ENCODE measurements at places on chromosomes 2 and 18. TPM values are rescaled to one million over a fixed set of nuclear protein-coding genes. Genes with fewer than 3 reads are reported as not detected.

DNA sequence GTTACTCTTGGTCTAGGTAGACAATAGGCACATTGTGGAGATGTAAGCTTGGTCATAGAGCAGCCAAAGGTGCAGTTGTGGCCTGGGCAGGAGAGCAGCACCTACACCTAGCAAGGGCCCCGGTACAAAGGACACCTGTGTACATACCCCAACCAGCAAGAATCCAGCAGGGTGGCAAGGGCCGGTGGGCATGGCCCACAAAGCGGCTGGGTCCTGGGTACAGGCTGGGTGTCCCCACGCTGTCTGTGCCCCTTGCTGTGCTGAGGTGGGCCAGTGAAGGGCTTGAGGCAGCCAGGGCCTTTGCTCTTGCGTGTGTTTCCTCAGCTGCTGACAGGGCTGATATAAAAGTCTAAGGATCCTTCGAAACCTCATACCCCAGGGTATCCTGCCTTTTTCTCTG lies 501.8 kb downstream of the EIPR1 start:
- H3K27me3 ChIP-seq: no peaks in the 10 kb centered on the region
- no peak overlapping the region for H3K27ac ChIP-seq
- DNase-seq: no peak
- no peak overlapping the region for H3K4me3 ChIP-seq

GRCh38 chr18:45303026-45303425 lies 312.2 kb upstream of the SLC14A2 start:
- no peaks in the 10 kb centered on the region for H3K27me3 ChIP-seq
- no peak overlapping the region for H3K27ac ChIP-seq
- no peak overlapping the region for H3K4me3 ChIP-seq
- DNase-seq: no peak

The NOL4 gene
- total RNA-seq: 0.09 TPM

DNA sequence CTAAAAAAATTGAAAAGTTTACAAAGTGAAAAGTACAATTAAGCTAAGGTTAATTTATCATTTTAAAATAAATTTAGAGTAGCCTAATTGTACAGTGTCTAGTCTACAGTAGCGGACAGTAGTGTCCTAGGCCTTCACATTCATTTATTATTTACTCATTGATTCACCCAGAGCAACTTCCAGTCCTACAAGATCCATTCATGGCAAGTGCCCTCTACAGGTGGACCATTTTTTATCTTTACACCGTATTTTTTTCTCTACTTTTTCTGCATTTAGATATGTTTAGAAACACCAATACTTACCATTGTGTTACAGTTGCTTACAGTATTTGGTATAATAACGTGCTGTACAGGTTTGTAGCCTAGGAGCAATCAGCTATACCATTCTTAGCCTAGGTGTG lies 84.1 kb downstream of the TSN start:
- no peaks in the 10 kb centered on the region for H3K27me3 ChIP-seq
- no peak for DNase-seq
- peaks cover 7% of the 10 kb centered on the region for H3K4me1 ChIP-seq
- no peak overlapping the region for H3K27ac ChIP-seq
- no peak overlapping the region for H3K4me3 ChIP-seq
- no peaks in the 10 kb centered on the region for H3K36me3 ChIP-seq

DNA sequence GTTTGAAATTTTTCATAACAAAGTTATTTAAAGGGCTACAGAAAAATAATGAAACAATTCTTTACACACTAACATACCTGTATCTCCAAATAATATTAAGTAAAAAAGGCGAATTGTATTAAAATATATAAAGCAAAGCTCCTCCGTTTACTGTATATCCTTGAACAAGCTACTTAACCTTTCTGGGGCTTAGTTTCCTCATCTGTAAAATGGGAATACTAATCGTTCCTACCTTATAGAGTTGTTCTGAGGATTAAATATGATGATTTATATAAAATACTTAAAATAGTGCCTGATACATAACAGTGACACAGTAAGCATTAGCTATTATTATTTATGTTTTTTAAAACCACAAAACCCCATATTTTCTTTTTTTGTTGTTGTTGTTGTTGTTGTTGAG lies 13.3 kb downstream of the SLC25A12 start:
- no peak for DNase-seq
- no peak overlapping the region for H3K27ac ChIP-seq
- H3K4me1 ChIP-seq: no peaks in the 10 kb centered on the region
- H3K4me3 ChIP-seq: no peak overlapping the region
- no peaks in the 10 kb centered on the region for H3K27me3 ChIP-seq

GRCh38 chr2:8346208-8346607 lies 335.6 kb upstream of the ID2 start:
- no peaks in the 10 kb centered on the region for H3K4me1 ChIP-seq
- H3K4me3 ChIP-seq: no peak overlapping the region
- no peaks in the 10 kb centered on the region for H3K27me3 ChIP-seq
- no peak overlapping the region for H3K27ac ChIP-seq
- DNase-seq: no peak

DNA sequence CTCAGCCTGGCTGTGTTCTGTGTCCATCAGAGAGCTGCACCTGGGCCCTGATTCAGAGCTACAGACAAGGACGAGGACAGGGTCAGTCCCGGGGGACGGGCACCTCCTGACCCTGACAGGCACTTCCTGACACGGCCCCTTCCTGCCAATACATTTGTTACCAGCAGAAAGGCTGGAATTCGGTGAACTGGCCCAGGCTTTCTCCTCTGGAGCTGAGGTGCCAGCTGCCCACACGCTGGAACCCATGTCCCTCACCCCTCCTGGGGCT lies 12.3 kb upstream of the ZNF519 start:
- DNase-seq: no peak
- H3K27ac ChIP-seq: no peak overlapping the region
- H3K4me3 ChIP-seq: no peak overlapping the region
- H3K4me1 ChIP-seq: no peaks in the 10 kb centered on the region
- no peaks in the 10 kb centered on the region for H3K27me3 ChIP-seq

The FSHR gene
- 0.31 TPM for total RNA-seq

The RFX8 gene
- 1.9 TPM for total RNA-seq

The ARHGAP15 gene
- 11.5 TPM for total RNA-seq

GRCh38 chr18:50472941-50473340 lies 86.9 kb upstream of the MAPK4 start:
- DNase-seq: no peak
- H3K4me1 ChIP-seq: no peaks in the 10 kb centered on the region
- no peaks in the 10 kb centered on the region for H3K27me3 ChIP-seq
- no peak overlapping the region for H3K4me3 ChIP-seq

DNA sequence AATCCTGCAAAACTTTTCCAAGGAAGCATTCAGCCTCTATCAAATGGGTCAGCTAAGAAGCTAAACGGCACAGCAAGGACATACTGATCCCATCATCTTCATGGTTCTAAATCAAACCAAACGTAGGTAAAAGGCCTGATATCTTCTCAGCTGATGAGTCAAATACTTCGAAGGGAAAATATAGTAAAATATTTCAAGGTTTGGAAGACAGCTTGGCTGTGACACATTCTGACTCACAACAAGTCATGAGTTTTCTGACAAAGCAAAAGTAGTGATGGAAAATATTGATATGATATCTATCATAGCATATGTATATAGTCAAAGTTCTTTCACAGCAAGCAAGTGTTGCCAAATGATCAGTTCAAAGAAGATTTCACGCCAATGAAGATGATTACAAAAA lies 31.5 kb downstream of the DOCK10 start:
- no peak overlapping the region for H3K27ac ChIP-seq
- H3K4me3 ChIP-seq: no peak overlapping the region
- peaks cover 2% of the 10 kb centered on the region for H3K4me1 ChIP-seq
- H3K36me3 ChIP-seq: no peaks in the 10 kb centered on the region
- H3K27me3 ChIP-seq: no peaks in the 10 kb centered on the region

GRCh38 chr2:113285816-113286215 lies 7.1 kb upstream of the PAX8 start:
- no peak overlapping the region for H3K4me3 ChIP-seq
- no peak for DNase-seq
- no peaks in the 10 kb centered on the region for H3K36me3 ChIP-seq
- H3K27ac ChIP-seq: no peak overlapping the region
- peaks cover 5% of the 10 kb centered on the region for H3K27me3 ChIP-seq
- H3K4me1 ChIP-seq: peaks cover 24% of the 10 kb centered on the region

DNA sequence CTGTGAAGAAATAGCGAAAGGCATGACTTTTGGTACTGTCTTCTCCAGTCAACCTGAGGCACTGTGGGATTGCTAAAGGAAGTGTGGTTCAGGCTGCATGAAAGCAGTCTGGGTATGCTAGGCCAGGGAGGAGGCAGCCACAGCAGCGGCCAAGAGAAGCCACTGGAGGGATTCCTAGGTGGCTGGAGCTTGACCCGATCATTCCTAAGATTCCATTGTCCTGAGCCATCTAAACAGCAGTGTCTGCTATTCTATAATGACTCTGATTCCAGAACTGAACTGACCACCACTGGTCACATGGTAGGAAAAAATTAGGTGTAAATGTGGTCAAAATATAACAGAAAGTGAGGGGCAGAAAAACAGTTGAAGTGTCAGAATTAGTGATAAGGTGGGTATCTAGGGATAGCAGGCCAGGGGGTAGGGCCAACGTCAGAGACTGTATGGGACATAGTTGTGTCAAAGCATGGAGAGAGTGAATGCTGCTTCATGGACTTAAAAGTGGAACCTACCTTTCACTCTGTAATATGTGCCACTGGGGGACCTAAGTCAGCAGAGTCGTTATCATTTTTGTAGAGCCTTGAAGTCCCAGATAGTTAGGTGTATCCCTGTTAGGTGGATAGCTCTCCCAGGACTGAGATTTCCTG lies 204.6 kb downstream of the CTNNA2 start:
- no peaks in the 10 kb centered on the region for H3K4me1 ChIP-seq
- H3K4me3 ChIP-seq: no peak overlapping the region
- peak; percentile 5 for DNase-seq

The DAW1 gene
- total RNA-seq: not detected

GRCh38 chr2:164538240-164538866 lies 82.9 kb downstream of the GRB14 start:
- no peak overlapping the region for H3K4me3 ChIP-seq
- no peaks in the 10 kb centered on the region for H3K27me3 ChIP-seq
- H3K27ac ChIP-seq: no peak overlapping the region
- DNase-seq: peak; percentile 49
- no peaks in the 10 kb centered on the region for H3K4me1 ChIP-seq
- H3K36me3 ChIP-seq: no peaks in the 10 kb centered on the region

- no peak for DNase-seq
- H3K27me3 ChIP-seq: no peaks in the 10 kb centered on the region
- no peak overlapping the region for H3K27ac ChIP-seq
- no peaks in the 10 kb centered on the region for H3K4me1 ChIP-seq
Measured at GRCh38 chr2:102999958-103000357, 238.1 kb downstream of the TMEM182 start.

DNA sequence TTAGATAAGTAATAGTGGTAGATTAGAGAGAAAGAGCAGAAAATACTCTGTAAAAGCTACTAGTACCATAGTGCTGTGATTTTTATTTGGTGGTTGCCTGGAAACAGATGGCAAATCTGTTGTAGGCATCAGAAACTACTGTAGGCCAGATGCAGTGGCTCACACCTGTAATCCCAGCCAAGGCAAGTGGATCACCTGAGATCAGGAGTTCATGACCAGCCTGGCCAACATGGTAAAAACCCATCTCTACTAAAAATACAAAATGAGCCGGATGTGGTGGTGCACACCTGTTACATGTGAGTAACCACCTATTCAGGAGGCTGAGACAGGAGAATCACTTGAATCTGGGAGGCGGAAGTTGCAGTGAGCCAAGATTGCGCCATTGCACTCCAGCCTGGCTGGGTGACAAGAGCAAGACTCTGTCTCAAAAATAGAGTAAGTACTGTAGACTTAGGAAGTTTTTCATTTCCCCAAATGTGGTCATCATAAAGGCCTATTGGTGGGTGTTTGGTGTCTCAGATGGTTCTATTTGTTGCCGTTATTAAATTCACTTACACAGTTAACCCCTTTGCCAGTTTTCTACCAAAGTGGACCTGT lies 79.6 kb downstream of the SPTBN1 start:
- no peaks in the 10 kb centered on the region for H3K4me1 ChIP-seq
- no peak for DNase-seq
- H3K36me3 ChIP-seq: peaks cover 52% of the 10 kb centered on the region
- no peak overlapping the region for H3K27ac ChIP-seq

DNA sequence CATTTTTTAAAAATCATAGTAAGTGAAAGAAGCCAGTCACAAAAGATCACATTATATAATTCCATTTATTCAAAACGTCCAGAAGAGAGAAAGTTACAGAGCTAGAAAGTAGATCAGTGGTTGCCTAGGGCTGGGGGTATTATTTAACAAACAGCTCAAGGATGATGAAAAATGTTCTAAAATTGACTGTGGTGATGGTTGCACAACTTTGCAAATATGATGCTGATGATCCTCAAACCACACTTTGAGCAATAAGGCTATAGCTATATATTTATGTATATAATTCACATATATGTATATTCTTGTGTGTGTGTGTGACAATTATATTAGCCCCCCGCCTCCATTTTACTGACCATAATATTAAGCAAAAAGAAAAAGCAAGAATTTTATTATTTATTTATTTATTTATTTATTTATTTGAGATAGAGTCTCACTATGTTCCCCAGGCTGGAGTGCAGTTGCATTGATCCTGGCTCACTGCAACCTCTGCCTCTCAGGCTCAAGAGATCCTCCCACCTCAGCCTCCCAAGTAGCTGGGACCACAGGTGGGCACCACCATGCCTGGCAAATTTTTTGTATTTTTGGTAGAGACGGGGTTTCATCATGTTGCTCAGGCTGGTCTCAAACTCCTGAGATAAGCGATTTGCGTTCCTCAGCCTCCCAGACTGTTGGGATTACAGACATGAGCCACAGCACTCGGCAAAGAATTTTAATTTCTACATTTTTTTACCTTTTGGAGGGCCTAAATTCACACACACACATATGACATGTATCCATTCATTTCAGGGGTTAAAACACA lies 1.9 kb downstream of the WDR12 start:
- no peak overlapping the region for H3K27ac ChIP-seq
- H3K27me3 ChIP-seq: no peaks in the 10 kb centered on the region
- no peaks in the 10 kb centered on the region for H3K36me3 ChIP-seq

DNA sequence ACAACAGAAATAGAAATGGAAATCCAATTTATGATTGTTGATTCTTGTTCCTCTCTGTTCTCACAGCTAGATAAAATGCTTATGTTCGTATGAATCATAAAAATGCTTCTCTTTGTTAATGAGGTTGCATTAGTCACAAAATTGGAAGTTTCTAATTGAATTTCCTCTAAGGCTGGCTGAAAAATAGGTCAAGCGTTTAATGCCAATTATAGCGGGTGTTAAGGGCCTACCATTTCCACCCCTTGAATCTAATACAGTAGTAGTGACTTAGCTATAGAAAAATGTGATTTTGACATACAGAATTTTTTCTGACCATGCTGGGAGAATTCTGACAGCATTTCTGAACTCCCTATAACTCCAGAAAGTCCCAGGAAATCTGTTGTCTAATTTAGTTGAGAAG lies 107.1 kb downstream of the TTN start:
- H3K27ac ChIP-seq: no peak overlapping the region
- H3K27me3 ChIP-seq: no peaks in the 10 kb centered on the region
- no peak overlapping the region for H3K4me3 ChIP-seq
